GM03348 (cell line): ENCODE measurements at places on chromosomes 12 and 14.

DNA sequence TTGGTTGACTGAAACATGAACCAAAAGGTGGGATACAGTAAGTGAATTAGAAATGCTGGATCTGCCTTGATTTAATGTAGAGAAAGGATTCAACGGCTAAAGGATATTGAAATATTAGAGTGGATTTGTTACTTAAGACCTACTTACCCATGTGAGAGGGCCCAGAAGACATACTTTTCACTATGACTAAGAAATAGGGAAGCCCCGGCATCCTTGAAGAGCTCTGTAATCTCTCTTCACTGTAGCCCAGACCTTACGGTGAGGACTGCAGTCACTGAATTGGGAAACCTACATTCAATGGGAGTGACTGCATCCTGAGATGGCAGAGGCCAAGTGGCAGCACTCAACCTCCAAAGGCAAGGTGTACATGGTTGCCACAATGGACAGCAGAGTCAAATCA lies 52.5 kb downstream of the KANSL2 start:
- DNase-seq: no peak

DNA sequence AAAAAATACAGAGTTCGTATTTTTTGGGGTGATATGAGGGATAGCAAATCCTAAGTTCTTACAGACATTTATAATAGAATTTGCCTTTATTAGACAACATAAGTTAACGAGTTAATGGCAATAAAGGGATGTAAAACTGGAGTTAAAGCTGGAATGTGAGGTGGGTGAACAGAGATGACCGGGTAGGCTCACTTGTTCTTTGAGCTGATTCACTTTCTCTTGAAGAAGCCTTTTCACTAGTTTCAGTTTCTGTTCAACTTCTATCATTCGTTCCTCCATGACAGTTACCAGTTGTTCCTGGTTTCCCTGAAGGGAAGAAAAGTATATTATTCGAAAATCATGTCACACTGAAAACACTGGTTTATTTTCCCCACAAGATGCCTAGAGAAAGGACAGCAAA lies 57.7 kb upstream of the SAV1 start:
- no peak for DNase-seq

GRCh38 chr12:67355428-67356379 lies 86.5 kb downstream of the CAND1 start:
- peak; percentile 39 for DNase-seq

GRCh38 chr12:4279198-4279690 lies 5.7 kb downstream of the CCND2 start:
- no peak for DNase-seq

- no peak for DNase-seq
These were observed 507 bp upstream of the CD9 start for GRCh38 chr12:6199531-6200255.

- no peak for DNase-seq
These were observed 104.7 kb upstream of the ESRRB start for GRCh38 chr14:76271041-76271755.

DNA sequence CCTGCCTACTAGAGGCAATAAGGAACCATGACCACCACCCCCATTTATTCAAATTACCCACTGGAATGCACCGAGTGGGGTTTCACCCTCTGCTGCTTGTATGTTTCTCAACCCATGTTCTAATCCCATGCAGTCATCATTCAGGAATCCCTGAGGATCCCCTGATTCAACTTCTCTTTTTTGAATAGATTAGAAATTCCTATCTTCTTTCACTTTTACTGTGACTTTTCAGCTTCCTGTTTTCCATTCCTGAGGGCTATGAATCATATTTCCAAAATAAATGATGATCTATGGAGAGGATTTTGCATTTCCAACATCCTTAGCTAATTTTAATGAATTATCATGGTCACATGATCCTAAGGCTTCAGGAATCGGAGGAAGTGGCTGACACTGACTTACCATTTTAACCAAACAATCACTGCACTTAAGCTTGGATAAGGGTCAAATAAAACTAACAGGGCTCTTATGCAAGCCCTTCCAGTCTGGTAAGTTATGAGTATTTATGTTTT lies 19.4 kb upstream of the P2RX4 start:
- DNase-seq: peak; percentile 93

GRCh38 chr14:74048281-74048680 lies 29.1 kb downstream of the BBOF1 start:
- no peak for DNase-seq

DNA sequence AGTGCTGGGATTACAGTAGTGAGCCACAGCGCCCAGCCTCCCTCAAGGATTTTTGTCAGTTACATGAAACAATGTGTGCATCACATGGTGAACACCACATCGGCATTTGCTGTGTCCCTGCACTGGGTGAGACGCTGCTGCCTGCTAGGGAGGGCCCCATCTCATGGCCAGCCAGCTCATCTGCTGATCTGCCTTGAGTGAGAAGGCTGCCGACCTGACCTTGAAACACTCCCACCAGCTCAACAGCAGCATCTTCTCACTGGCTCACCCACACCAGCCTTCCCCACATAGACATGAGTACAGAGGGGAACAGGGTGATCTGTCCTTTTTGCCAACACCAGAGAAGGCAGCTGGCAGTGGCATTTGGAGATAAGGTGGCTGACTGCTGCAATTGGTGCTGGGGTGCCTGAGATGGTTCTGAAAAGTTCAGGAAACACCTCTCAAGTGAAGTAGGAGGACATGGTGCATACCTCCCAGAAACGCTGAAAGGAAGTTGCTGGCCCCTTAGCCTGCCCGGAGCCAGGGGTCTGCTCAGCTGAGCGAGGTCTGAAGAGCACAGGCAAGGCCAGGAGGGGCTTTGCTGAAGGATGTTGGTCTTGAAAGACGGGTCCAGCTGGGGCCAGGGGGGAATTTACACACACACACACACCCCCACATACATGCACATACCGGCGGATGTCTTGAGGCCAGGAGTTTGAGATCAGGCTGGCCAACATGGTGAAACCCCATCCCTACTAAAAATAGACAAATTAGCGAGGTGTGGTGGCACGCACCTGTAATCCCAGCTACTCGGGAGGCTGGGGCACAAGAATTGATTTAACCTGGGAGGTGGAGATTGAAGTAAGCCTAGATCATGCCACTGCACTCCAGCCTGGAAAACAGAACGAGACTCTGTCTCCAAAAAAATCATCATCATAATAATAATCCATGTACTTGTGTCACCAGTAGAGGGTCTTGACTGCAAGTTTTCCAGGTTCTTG lies 14.3 kb upstream of the PPP1R13B start:
- DNase-seq: no peak
